ENCODE measurements at places on chromosomes 5 and 9.

GRCh38 chr5:134240421-134240962 is 14.6 kb upstream of the PPP2CA start:
- peak; percentile 11 for DNase-seq

DNA sequence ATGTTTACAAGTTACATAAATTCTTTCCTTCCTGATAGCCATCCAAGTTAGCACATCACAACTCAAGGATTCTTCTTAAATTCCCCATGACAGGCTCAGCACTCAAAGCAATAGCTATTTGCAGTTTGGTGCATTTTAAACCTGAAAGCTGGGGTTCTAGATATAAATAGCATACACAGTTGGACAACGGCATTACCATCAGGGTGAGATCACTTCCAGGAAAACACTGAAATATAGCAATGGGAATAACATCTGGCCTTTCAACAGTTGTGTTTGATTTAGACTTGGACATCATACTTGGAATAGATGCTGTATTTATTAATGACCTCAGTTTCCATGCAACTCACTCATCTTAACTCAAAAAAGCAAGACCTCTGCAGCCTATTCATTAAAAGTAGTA is 24.7 kb upstream of the LECT2 start:
- DNase-seq: no peak

GRCh38 chr5:168531987-168532864 is 3.1 kb downstream of the FBLL1 start:
- no peak for DNase-seq

GRCh38 chr9:116191576-116192415 is 38.2 kb downstream of the PAPPA start:
- DNase-seq: no peak

- no peak for DNase-seq
These were observed 28.6 kb downstream of the DDX31 start for GRCh38 chr9:132641216-132641615.

GRCh38 chr5:138631096-138631928 is 56.1 kb upstream of the HSPA9 start:
- no peak for DNase-seq

DNA sequence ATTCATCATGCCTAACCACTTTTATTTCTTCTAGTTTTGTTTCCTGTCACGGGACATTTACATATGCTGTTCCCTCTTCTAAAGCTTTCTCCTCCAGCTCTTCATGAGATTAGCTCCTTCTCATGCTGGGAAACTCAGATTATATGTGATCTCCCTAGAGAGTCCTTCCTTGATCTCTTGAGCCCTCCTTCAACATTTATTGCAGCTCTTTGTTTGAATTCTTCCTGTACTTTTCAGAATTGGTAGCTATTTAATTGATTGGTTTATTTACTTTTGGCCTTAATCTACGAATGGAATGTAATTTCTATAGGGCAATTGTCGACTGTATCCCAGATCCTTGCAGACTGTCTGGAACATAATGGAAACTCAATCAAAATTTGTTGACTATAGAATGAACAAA is 9.7 kb upstream of the TRPM3 start:
- DNase-seq: no peak

Data from NCI-H345 (cell line).